ENCODE measurements at places on chromosomes 12 and 14.
A peak's percentile ranks its signal among the peaks of the same experiment; 100 is the strongest.

DNA sequence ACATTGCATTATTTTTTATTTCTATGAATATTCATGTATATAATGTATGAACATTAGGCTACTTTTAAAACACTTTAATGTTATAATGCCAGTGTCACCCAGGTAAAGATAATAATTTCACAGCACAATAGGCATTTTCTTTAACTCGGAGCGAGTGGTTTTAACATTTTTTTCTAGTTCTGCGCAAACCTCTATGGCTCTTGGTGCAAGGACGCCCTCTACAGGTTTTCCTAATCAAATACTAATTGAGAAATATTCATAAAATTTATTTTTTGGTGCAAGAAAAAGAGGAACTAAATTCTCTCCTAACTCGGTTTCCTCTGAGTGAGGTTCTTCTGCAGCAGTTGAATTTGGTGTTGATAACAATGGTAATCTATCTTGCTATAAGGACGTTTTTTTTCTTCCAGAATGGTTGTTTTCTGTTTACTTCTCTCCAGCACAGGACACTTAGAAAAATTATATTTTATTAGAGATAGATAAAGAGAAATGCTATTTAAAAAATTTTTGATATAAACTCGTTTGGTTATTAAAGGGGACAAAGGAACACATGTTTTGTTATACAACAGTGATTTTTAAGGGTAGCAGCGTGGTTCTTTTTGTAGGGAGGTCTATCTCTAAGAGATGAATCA, 2.4 kb upstream of the WIF1 start:
- no peak for DNase-seq

DNA sequence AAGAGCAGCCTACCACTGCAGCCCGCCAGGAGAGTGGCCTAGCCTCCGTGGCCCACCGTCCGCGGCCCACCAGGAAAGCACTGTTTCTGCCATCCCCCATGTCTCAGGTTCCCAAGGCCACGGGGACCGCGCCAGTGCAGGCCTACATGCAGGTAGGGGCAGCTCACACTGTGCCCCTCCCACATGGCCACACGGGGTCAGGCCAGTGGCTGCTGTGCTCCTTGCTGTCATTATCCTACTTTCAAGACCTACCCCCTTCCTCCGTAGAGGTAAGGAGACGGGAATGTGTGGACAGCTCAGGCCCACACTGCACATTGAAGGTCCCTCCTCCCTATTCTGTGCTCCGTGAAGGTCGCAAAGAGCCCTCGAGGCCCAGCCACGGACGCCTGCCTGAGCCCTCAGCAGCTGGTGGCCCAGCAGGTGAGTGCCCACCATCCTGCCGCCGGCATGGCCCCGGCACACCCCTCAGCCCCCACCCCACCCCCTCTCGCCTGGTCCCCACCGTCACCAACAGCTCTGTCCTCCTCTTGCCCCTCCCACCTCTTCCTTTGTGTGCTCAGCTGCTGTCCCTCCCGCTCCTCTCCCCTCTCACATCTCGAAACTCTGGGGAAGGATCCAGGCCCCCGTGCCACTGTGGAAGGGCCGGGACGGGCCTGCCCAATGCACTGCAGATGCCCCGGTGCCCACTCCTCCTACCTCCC, 10.0 kb downstream of the DDX51 start:
- no peak for DNase-seq

- DNase-seq = no peak
Measured at GRCh38 chr12:66359300-66359699, 57.0 kb downstream of the HELB start.

DNA sequence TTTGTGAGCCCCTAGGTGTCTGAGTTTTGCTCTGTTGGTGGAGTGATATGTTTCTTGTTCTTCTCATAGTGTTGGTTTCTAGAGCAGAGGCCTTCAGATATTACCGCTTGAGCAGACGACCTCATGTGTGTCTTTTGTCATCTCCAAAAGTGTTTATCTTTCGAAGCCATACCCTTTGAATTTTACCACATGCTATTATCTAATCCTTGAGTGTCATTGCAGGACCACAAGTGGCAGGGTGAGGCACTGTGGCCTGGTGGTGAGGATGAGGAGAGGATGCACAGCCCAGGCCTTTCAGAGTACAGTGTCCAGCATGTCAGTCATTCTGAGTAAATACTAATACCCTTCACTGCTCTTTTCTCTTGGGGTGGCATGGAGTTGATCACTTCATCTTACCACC, 57.2 kb upstream of the CISTR start:
- no peak for DNase-seq

DNA sequence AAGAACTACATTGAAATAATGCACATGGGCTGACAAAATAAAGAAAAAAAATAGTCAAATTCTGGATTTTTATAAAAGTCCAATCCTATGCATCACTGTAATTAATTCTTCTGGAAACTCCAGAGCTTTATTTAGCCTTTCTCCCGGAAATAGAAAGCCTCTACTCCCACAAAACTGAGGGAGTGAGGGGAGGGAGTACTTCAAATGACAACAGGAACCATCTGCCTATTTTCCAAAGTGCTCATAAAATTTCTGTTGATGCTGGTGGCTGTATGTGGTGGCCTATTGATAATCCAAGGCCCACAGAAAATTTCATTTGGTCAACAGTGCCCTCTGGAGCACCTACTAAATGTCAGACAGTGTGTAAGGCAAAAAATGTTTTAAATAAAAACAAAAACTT, 64.6 kb downstream of the KIF21A start:
- DNase-seq = no peak

GRCh38 chr12:106994579-106995220, 7.8 kb upstream of the MTERF2 start:
- no peak for DNase-seq

GRCh38 chr12:50453872-50454271, 50.9 kb upstream of the DIP2B start:
- DNase-seq = no peak

DNA sequence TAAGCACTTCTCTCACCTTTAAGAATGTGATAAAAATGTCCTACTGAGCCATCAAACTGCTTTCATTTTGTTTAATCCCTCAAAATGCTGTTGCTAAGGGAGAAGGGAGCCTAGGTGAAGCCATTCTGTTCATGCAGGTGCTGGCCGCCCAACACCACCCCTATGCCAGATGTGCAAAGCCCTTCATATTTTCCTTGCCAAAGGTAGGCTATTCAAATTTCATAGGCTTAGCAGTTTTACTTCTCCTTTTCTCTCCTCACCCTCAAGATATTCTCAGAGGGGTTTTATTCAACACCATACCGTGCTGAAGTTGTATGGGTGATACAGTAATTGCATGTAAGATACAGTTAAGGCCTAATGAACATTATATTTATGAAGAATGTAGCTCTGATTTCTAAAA, 461.7 kb downstream of the GXYLT1 start:
- no peak for DNase-seq

GRCh38 chr12:130715150-130715997, 725 bp downstream of the RIMBP2 start:
- DNase-seq = no peak

DNA sequence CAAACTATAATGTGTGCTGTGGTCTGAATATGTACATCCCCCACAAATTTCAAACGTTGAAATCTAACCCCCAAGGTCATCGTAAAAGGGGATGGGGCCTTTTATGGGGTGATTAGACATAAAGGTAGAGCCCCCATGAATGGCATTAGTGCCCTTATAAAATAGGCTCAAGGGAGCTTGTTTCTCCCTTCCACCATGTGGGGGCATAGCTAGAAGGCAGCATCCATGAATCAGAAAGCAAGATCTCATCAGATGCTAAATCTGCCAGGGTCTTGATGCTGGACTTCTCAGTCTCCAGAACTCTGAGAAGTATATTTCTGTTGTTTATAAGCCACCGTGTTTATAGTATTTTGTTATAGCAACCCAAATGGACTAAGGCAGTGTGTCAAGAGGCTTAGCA, 33.4 kb upstream of the IGF1 start:
- no peak for DNase-seq

GRCh38 chr12:13896063-13896626, 85.3 kb downstream of the GRIN2B start:
- no peak for DNase-seq

DNA sequence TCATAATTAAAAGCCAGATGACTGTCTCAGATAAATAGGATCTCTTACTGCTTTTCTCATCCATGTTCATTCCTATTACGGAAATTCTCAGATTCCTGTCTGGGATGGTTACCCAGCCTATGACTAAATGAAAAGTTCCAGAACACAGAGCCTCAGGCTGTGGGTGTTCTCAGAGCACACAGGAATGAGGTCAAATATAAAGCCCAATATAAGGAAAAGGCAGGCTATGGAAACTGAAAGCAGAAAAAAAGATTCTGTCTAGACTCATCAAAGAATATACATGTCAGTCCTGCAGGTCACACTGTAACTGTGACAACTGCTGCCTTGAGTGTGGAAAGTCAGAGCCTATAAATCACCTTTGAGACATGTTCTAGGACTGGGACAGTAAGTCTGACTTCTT, 64.3 kb downstream of the DCAF5 start:
- DNase-seq = no peak

DNA sequence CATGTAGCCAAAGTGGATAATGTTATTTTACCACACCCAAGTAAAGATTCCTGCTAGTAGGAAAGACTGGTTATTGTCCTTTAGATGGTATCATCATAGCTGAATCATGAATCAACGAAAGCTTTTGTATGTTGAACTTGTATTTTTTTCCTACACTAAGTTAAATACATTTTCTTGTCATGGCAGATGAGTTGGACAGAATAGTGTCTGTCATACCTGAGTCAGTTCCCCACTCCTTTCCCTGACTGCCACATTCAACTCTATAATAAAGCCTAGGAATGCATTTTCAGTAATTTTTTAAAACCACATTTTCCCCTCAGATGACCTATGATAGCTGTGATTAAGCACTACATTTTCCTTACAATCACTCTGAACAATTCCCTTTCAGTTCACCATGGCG, 9.3 kb upstream of the PTHLH start:
- DNase-seq = no peak

DNA sequence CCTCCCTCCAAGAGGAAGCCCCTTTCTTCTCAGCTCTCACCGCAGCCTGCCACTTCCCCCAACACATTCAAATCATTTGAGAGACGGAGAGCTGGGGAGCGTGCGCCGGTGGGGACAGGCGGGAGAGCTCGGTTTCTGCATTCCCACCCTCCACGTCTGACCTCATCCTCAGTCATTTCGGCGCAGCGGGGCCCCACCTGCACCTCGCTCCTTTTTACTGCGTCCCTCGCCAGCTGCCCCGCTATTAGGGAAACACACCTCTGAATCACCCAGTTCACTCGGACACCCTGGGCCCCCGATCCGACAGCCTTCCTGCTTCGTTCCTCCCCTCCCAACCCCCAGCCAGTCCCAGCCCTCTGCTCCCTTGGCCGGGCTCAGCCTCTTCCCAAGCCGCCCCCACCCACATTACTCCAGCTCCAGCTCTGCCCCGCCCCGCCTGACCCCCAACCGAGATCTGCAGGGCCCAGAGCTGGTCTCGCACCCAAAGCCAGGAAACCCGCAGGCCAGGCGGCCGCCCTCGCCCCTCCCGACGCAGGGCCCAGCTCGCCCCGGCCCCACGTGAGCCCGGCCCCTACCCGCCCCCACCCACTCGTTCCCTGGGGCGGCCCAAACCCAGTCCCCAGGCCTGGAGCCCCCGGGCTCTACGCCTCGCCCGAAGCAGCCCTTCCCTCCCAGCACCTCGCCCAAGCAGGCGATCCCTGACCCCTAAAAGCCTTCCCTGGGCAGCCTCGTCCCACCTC, 783 bp downstream of the CORO1C start:
- peak; percentile 91 for DNase-seq

DNA sequence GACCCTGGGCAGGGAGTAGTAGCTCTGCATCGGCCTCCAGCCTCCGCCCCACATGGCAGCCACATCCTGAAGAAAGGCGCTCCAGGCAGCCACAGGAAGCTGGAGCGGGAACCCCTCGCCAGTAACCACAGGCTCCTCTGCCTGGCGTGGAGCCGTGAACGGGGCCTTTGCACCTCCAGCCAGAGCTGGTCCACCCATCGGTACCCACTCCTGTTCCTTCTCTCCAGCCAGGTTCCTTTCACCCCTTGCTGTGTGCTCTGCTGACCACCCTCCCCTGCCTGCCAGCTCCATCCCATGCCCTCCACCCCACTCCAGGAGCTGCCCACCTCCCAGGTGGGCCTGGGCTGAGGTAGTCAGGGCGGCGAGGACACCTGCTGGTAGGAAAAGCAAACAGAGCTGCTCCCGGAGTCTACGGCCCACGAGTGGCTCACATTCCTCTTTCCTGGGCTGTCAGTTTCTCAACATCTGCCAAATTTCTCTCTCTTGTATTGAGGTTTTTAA, 2.7 kb downstream of the TGFB3 start:
- no peak for DNase-seq

DNA sequence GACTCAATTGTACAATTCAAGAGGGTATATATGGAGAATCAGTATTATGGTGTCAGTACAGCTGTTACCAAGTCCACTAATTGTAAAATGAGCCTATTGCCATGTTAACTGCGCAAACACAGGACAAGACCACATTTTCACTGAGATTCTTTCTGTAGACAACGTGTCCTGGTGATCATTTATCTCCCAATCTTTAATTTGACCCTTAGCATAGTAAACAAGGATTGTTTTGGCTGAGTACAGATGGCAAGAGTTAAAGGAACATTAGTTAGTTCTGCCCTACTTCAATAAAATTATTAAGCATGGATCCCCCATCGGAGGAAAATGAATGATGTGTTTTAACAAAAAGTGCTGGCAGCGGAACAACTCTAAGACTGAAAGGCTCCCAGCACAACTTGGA, 36.1 kb downstream of the SLC15A5 start:
- DNase-seq = no peak

GRCh38 chr12:131527736-131528135, 183.2 kb upstream of the SFSWAP start:
- DNase-seq = no peak

DNA sequence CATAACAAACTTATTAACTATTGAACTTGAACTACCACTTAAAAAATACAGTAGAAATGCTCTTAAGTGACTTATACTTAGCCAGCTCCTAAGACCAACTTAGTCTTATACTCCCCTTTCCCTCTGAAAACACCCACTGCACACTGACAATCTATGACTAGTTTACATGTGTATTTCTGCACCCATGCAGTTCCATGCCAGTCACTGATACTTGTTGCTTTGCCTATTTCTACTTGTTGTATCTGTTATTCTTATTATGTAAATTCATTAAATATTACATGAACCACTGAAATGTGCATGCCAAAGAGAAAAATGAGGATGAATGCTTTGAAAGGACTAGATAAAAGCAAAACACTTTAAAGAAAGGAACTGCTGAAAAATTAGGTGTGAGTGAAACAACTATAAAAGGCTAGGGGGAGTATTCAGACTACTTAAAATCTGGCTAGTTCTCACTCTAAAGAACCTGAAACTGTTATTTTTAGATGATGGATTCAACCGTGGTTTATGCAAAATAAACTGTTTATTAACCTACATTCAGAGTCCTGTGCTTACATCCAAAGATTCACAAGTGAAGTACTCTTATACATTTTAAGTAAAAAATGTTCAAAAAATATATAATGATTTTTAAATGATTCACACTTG, 74.7 kb downstream of the RPS6KA5 start:
- no peak for DNase-seq

Measured in mesenteric fat pad (tissue), 1 donor.